ENCODE measurements at places on chromosomes 12 and 14.

DNA sequence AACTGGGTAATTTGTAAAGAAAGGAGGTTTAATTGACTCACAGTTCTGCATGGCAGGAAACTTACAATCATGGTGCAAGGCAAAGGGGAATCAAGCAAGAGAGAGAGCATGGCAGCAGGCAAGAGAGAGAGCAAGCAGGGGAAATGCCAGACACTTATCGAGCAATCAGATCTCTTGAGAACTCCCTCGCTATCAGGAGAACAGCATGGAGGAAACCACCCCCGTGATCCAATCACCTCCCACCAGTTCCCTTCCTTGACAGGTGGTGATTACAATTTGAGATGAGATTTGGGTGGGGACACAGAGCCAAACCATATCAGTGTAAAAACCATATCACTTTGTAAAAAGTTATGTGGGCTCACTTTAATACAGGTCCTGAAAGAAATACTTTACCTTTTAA is 56.4 kb upstream of the NEDD1 start:
- no peaks in the 10 kb centered on the region for H3K36me3 ChIP-seq
- DNase-seq = no peak
- H3K4me3 ChIP-seq = no peak overlapping the region
- H3K27me3 ChIP-seq = peaks cover 8% of the 10 kb centered on the region
- no peak overlapping the region for H3K27ac ChIP-seq
- no peaks in the 10 kb centered on the region for H3K4me1 ChIP-seq

GRCh38 chr12:47903151-47903611 is 1.6 kb downstream of the VDR start:
- peak overlapping the region; percentile 48 for H3K27ac ChIP-seq
- peak overlapping the region; percentile 39 for H3K4me3 ChIP-seq
- no peaks in the 10 kb centered on the region for H3K27me3 ChIP-seq
- no peaks in the 10 kb centered on the region for H3K36me3 ChIP-seq

DNA sequence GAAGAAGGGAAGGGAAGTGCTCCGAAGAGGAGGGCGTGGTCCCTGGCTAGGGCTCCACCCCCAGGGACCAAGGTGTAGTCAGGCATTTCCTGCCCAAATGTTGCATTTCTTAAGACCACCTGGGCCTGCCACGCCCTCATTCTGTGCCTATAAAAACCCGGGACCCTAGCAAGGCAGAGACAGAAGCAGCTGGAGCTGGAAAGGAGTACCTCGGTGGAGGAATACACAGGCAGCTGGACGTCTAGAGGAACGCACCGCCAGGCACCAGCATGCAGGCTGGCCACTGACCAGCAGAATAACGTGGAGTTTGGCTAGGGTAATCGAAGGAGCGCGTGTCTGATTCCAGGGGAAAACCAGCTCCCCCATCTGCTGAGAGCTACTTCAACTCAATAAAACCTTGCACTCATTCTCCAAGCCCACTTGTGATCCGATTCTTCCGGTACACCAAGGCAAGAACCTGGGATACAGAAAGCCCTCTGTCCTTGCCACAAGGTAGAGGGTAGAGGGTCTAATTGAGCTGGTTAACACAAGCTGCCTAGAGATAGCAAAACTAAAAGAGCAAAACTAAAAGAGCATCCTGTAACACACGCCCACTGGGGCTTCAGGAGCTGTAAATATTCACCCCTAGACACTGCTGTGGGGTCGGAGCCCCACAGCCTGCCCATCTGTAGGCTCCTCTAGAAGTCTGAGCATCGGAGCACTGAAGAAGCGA is 21.0 kb downstream of the CFL2 start:
- no peaks in the 10 kb centered on the region for H3K36me3 ChIP-seq
- H3K27ac ChIP-seq = peak overlapping the region; percentile 34
- H3K27me3 ChIP-seq = no peaks in the 10 kb centered on the region
- peaks cover 7% of the 10 kb centered on the region for H3K4me1 ChIP-seq
- peak overlapping the region; percentile 33 for H3K4me3 ChIP-seq

- DNase-seq = no peak
- no peaks in the 10 kb centered on the region for H3K27me3 ChIP-seq
- no peaks in the 10 kb centered on the region for H3K4me1 ChIP-seq
- no peaks in the 10 kb centered on the region for H3K36me3 ChIP-seq
These were observed 13.8 kb downstream of the STON2 start for GRCh38 chr14:81386290-81386745.

DNA sequence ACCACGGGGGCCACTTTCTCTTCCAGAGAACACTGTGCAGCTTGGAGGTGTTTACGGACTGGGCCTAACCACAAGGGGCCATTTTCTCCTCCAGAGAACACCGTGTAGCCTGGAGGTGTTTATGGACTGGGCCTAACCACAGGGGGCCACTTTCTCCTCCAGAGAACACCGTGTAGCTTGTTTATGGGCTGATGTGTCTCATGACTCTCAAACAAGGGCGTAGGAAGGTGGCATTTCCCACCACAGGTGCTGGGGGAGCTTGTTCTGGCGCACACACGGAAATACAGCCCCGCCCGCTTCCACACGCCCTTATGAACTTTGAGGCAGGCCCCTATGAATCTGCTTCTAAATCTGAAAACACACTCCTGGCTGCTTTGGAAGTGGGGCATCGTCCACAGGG is 174.6 kb upstream of the SFSWAP start:
- H3K4me3 ChIP-seq = no peak overlapping the region
- no peak overlapping the region for H3K27ac ChIP-seq
- no peaks in the 10 kb centered on the region for H3K36me3 ChIP-seq
- peaks cover 14% of the 10 kb centered on the region for H3K27me3 ChIP-seq
- no peaks in the 10 kb centered on the region for H3K4me1 ChIP-seq

DNA sequence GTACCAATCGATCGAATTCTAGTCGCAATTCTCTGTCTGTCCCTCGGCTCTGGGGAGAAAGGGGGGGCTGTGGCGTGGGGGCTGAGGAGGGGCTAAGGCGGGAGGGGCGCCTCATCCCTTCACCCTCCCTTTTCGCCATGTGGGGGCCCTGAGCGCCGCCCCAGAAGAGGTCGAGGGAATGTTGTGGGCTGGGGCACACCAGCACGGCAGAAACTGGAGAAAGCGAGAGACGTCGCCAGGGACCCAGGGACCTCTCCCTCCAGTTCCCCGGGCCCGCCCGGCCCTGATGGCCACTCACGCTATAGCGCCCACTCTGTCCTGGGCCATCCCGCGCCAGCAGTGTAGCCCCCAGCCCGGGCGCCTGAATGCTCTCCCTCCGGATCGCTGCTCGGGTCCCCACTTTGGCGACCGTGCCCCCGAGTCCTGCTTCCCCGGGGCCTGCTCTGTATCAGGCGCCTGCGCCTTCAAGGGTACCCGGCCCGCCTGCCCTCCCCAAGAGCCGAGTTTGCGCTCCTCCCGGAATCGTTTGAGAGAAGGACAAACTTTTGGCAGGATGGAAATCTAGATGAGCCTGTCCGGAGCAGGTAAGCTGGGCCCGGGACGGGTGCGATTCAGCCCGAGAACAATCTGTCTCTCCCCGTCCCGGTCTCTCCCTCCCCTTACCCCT is 62.6 kb downstream of the SMUG1 start:
- DNase-seq = no peak
- H3K36me3 ChIP-seq = no peaks in the 10 kb centered on the region
- H3K27ac ChIP-seq = no peak overlapping the region
- no peaks in the 10 kb centered on the region for H3K4me1 ChIP-seq

DNA sequence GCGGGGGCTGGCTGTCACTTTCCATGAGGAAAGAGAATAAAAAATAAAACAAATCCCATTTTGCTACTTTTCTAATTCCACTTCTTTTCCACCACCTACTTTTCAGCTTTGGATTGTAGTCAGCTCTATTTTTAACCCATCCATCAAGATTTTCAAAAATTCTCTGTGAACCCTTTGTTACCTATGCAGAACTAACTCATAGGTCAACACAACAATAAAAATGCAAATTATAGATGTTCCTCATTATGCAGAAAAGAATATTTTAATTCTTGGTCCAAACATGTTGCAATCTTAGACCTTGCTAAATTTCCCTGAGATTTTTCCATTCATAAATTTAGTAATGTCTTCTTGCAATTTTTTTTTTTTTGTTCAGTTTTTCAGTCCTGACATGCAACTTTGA is 454.5 kb downstream of the ADAMTS20 start:
- no peak overlapping the region for H3K4me3 ChIP-seq
- H3K27me3 ChIP-seq = no peaks in the 10 kb centered on the region
- no peaks in the 10 kb centered on the region for H3K36me3 ChIP-seq
- H3K4me1 ChIP-seq = no peaks in the 10 kb centered on the region
- no peak overlapping the region for H3K27ac ChIP-seq

GRCh38 chr12:27975222-27976136 is 2.9 kb upstream of the PTHLH start:
- no peak overlapping the region for H3K27ac ChIP-seq
- no peaks in the 10 kb centered on the region for H3K27me3 ChIP-seq
- DNase-seq = no peak
- H3K4me1 ChIP-seq = no peaks in the 10 kb centered on the region
- H3K36me3 ChIP-seq = no peaks in the 10 kb centered on the region
- H3K4me3 ChIP-seq = no peak overlapping the region

DNA sequence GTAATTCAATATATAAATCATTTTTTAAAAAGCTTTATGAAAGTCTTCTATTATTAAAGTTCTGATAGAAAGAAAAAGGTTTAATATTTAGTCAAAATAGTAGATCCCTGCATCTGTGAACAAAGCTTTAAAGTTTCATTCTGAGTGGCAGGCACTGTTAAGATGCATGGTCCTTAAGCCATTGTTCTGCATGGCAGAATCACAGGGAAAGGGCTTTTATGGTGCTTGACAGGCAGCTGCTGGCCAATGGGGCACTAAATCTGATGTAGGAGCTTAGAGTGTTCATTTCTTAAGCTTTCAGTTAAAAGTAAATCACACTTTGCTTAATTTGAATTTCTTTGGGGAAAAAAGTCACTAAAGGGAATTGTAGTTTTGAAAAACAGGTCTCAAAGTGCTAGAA is 148.2 kb downstream of the PLEKHA5 start:
- no peaks in the 10 kb centered on the region for H3K36me3 ChIP-seq
- H3K4me3 ChIP-seq = no peak overlapping the region
- DNase-seq = no peak
- H3K4me1 ChIP-seq = peaks cover 16% of the 10 kb centered on the region
- H3K27me3 ChIP-seq = no peaks in the 10 kb centered on the region
- H3K27ac ChIP-seq = no peak overlapping the region

DNA sequence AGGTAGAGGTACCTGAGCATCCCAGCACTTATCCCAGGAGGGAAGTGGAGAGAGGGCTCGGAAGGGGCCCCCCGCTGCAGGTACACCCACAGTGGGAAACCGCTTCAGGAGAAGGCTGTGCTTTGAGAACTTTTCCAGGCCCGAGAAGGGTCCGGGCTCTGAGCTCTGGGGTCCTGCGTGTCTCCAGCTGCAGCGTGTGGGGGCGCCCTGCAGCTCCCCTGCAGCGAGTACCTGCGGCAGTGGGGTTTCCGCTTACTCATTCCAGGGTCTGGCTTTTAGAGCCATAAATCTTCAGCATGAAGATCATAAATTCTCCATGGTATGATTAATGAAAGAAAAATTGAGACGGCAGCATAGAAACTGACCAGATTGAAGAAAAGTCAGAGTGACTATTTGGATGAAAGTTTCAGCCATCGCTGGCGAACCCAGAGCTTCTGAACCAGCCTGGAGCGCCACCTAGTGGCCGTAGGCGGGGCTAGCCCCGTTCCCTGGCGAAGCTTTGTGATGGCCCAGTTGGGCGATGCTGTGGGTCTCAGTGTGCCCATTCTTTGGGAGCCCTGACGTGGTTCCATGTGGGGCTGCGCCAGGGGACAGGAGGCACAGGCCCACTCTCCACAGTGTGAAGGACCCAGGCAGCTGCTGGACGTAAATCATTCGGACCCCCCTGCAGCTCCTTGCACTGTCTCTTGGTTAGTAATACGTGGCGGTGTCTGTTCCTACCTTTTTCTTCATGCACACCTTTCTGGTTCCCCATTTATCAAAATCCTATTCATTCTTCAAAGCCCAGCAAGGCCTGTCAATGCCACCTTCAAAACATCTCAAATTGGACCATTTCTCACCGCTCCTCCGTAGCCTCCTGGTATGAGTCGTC is 198.2 kb downstream of the TSPAN9 start:
- no peaks in the 10 kb centered on the region for H3K27me3 ChIP-seq
- no peak overlapping the region for H3K4me3 ChIP-seq
- H3K36me3 ChIP-seq = no peaks in the 10 kb centered on the region

- no peak overlapping the region for H3K4me3 ChIP-seq
- H3K4me1 ChIP-seq = peaks cover 30% of the 10 kb centered on the region
- no peaks in the 10 kb centered on the region for H3K27me3 ChIP-seq
These were observed 913.5 kb downstream of the VRK1 start for GRCh38 chr14:97710726-97711125.

DNA sequence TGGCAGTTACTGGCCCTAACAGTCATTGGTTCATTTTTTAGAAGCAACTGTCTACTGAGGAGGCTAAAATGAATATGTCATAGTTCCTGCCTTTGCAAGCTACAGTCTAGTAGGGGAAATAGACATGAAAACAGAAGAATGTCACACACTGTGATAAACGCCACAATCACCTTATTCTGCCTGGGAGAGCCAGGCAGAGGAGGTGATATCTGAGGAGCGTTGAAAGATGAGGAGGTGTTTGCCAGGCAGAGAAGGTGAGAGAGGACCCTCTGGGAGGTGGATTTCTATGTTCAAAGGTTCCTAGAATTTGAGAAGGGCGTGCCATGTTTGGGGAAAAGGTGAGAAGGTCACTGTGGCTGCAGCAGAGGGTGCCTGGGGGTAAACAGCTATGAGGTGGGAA is 185.7 kb downstream of the PAX9 start:
- H3K36me3 ChIP-seq = no peaks in the 10 kb centered on the region
- no peak for DNase-seq
- H3K27me3 ChIP-seq = no peaks in the 10 kb centered on the region
- H3K4me3 ChIP-seq = no peak overlapping the region
- H3K4me1 ChIP-seq = no peaks in the 10 kb centered on the region
- no peak overlapping the region for H3K27ac ChIP-seq

- H3K4me1 ChIP-seq = peaks cover 70% of the 10 kb centered on the region
- no peak overlapping the region for H3K27ac ChIP-seq
- no peak overlapping the region for H3K4me3 ChIP-seq
- H3K27me3 ChIP-seq = no peaks in the 10 kb centered on the region
- H3K36me3 ChIP-seq = no peaks in the 10 kb centered on the region
These were observed 133.1 kb downstream of the MED13L start for GRCh38 chr12:116144384-116144783.

DNA sequence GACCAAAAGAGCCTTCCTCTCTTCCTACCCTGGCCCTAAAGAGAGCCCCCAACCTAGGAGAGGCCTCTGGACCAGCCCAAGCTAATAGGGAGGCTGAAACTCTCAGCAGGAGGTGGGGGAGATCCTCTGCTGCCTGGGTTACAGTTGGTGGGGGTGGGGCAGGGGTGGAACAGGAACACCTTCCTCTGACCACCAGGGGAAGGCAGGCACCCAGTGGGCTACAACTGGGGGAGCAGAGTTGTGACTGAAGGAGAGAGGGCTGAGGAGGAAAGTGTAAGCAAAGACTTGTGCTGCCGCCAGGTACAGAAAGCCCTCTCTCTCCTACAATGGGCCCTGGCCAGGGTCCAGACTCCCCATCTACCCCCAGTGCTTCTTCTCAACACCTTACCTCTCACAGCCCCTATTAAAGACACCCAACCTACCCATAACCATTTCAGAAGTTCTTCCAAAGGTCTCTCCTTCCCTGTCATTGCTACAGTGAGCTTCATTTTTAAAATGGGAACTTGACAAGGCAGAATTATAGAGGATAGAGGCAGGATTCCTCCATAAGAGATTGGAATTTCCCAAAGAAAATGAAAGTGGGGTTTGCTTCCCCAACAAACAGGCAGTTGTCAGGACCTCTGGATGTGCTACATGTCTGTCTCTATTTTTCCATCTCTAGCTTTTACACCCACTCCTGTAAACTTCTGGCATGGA is 1.4 kb downstream of the MYO1A start:
- no peak overlapping the region for H3K27ac ChIP-seq
- H3K4me1 ChIP-seq = peaks cover 4% of the 10 kb centered on the region
- H3K36me3 ChIP-seq = no peaks in the 10 kb centered on the region
- no peak for DNase-seq
- H3K4me3 ChIP-seq = no peak overlapping the region

All from HCT116 (cell line).